Breast epithelium (tissue), 4 donors: ENCODE measurements at places on chromosomes 4 and X.

DNA sequence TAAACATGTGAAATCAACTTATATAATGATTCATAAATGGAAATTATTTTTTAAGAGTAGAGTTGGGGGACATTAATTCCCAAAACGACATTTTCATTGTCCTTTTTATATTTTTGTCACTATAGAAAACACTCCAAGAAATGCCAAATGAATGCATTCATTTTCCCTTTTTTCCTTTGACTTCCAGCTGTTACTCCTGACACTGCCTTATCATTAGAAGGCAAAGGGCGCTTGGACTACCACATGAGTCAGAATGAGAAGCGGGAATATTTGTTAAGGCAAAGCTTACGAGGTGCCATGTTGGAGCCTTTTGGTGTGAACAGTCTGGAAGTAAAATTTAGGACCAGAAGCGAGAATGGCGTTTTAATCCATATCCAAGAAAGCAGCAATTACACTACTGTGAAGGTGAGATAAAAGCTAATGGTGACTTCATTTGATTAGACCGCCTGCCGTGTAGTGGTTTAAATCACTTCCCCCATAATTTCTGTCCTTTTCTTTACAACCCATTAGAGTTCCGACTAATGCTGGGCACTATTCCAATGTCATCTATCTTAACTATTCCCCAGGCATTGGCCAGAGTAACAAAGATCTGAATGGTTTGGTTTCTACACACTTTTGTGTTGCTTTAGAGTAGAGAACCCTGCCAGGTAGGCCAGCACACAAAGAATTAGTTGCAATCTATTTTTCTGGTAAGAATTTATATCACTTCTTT is 166.7 kb downstream of the FAT4 start:
- DNase-seq: no peak

DNA sequence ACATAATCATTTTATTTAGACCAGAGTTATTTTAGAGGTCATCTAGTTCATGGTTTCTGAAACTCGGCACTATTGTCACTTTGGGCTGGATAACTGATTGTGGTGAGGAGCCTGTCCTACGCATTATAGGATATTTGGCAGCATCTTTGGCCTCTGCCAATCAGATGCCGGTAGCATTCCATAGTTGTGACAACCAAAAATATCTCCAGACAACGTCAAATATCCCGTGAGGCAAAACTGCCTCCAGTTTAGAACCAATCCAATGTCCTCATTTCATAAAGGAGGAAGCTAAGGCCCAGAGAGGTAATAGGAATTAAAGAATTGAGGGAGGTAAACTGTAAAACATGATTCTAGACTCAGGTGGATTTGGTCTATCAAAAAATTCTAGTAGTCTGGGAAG is 6.1 kb downstream of the ZMAT1 start:
- no peak for DNase-seq

- DNase-seq: no peak
Observed at GRCh38 chr4:55326629-55327028, 19.4 kb upstream of the SRD5A3 start.

DNA sequence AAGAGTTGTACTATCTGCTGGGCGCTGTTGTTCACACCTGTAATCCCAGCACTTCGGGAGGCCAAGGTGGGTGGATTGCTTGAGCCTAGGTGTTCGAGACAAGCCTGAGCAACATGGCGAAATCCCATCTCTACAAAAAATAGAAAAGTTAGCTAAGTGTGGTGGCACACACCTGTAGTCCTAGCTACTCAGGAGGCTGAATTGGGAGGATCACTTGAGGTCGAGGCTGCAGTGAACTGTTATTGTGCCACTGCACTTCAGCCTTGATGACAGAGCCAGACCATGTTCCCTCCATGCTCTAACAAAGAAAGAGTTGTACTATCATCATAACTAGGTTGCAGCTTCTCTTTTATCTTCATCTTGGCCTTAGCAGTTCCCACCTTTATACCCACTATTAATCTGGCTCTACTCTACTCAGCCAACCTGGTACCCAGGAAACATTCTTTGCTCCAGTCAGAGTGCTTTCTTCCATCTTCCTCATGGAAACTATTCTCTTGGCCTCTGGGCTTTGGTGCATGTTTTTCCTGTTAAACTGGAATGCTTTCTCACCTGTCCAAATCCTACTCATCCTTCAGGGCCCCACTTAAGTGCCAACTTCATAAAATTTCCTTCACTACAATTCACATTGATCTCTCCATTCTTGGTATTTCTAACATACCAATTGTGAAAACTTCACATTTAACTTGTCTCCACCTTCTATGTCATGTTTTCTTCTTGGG is 18.2 kb downstream of the FABP2 start:
- no peak for DNase-seq

DNA sequence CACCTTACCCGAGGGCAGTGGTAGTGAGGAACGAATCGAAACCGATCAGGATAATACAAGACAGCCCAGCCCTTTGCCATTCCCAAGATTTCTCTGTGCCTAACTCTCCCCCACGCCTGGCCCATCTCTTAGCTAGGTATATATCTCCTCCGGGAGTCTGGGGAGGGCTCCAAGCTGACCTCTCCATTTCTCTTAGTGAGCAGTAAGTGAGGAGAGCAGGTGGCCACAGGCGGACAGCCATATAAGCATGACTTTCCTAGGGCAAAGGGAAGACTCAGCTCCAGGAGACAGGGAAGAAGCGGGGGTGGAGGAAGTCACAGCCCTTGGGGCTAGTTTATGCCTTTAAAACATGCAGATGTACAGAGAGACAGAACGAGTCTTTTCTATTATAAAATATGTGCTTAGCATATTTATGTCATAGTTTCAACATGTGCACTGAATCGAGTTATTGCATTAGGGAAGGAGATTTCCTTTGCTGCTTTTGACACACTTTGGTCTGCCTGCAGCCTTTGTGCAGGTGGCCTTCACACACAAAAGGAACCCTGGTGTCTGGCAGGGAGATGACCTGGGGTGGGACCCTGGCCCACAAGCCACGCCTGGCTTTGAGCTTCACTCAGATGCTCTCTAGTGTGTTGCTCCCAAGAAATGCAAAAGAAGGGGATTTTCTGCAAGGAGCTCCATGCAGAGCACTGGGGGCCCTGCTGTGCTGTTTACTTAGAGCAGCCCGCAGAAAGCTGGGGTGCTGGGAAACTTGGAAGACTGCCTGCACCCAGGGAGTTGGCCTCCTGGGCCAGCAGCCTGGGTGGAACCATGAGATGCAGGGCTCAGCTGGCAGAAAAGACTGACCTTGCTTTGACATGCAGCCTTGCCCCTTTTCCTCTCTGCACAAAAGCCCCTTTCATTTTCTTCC is 613.3 kb downstream of the BCOR start:
- DNase-seq: no peak

GRCh38 chr4:2723751-2724150 is 32.4 kb downstream of the TNIP2 start:
- no peak for DNase-seq

DNA sequence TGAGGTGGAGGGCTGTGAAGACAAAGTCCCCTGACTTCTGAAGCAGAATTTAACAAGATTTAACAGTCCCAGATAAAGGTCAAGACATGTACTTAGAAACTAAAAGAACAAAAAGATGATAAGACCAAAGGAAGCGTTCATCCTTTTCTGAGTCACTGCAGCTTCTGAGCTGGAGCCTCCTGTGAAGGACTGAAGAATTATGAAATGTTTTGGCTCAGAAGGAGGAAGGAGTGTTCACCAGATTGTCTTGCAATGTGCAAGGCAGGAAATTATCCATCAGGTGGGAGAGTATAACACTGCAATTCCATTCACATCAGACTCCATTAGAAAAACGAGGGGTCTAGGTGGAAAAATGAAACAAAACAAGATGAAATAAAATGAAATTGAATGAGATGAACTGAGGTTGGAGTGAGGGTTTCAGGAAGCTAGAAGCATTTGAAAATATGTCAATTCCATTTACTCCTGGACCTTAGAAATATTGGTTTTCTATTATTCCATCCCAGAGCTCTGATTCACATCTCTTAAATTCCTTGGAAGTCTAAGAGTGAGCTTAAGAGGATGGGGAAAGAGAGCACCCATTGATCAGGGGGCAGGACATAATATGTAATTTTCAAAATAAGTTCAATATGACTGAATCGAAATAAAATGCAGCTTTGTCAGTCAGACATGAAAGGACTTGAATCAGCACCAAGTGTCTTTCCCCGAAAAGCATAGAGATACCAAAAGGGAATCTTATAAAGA is 186.1 kb upstream of the LNX1 start:
- DNase-seq: no peak

- peak; percentile 26 for DNase-seq
Observed at GRCh38 chr4:8050555-8051206, 107.9 kb downstream of the ABLIM2 start.

DNA sequence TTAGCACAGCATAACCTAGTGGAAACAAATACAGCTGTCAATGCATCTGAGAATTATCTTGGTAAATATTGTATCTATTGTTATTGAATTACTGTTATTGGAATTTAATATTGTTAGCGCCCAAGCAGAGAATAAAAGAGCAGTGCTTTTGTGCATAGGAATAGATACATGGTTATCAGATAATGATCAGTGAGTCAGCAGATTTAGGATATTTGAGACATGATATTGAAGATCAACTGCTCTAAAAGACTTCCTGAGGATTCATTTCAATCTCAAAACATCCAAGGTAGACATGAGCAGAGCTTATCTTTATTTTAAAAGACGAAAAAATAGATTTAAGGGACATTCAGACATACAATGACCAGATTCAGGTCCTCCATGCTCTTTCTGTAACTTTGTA is 10.6 kb upstream of the H2AZ1 start:
- no peak for DNase-seq

- no peak for DNase-seq
Observed at GRCh38 chr4:176433983-176434382, 114.2 kb downstream of the SPCS3 start.

DNA sequence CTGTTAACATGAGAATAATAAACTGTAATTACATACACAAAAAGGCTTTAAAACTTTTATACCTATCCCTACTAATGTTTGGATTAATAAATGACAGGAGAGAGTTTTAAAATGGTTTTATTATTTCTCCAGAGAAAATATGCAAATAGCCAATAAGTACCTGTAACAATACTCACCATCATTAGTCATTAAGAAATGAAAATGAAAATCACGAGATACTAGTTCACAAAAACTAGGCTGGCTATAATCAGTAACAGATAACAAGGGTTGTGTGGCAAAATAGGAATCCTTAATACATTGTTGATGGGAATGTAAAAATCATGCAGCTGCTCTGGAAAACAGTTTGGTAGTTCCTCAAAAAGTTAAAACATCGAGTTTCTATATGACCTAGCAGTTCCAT is 25.2 kb upstream of the AP1AR start:
- no peak for DNase-seq

- no peak for DNase-seq
Observed at GRCh38 chr4:101050837-101051205, 296.5 kb downstream of the PPP3CA start.

DNA sequence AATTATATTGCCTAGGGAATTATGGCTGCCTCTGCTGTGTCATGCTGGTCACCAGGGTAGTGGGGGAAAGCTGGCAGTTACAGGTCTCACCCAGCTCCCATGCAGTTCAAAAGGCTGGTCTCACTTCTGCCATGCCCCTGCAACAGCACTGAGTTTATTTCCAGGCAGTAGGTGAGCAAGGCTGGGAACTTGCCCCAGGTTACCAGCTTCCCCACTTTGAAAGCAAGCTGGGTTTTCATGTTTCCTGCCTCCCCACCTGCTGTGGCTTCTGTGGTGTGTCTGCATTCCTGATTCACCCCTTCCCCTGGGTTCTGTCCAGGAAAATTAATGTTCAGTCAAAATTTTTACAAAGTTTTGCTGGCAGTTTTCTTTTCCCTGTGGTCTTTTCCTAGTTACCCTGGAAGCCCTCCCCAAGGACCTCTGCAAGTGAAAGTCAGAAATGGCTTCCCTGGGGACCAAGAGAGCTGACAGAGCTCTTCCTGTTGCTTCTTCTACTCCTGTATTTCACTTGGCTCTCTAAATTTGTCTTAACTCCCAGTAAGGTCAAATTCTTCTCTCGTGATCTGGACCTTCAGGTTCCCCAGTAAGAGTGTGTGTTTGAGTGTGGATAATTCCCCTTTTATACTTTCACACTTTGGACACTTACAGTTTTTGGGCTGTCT is 58.5 kb upstream of the AGTR2 start:
- DNase-seq: no peak

DNA sequence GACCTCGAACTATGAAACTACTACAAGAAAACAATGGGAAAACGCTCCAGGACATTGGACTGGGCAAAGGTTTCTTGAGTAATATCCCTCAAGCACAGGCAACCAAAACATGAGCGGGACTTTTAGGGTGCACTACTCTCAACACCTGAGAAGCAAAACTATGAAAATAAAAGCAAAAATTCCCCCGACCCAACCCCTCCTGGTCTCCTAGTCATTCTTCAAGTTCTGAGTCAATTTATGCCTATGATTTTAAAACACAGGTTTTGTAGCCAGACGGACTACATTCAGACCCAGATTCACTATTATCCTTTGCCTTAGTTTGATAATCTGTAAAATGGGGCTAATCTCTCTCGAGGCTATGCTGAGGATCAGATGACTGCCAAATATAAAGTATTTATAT is 97.0 kb downstream of the SOWAHB start:
- no peak for DNase-seq

DNA sequence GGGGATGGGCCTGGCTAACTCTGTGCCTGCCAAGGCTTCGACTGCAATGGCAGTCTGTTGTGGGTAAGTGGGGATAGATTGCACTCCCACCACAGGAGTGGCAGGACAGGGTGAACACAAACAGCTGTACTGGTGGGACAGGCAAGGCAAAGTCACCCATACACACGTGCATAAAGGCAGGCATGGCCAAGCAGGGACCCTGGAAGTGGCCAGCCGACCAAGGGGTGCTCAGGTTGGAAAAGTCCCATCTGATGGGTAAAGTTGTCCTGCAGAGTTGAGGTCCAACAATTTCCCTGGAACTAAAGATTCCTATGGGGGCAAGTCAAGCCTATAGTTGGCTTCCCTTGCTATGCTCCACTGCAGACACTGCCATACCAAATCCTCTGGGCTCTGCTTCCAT is 1961.9 kb upstream of the ADGRL3 start:
- no peak for DNase-seq

DNA sequence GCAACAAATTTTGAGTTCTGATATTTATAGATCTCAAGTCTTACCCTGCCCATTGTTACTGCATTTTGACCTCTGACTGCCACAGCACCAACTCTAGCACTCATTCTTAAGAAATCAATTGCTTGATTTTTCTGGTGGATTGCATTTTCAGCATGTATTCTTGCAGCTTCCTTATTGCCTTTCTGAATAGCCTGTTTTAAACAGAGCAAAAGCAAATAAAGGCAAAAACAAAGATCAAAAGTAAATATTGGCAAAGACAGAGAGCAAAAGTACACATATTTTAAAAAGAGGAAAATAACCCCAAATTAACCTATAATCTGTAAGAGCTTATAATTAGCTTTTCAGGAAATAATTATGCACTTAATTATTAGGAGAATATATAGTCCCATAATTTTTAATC is 129.4 kb upstream of the TENT5D start:
- no peak for DNase-seq

DNA sequence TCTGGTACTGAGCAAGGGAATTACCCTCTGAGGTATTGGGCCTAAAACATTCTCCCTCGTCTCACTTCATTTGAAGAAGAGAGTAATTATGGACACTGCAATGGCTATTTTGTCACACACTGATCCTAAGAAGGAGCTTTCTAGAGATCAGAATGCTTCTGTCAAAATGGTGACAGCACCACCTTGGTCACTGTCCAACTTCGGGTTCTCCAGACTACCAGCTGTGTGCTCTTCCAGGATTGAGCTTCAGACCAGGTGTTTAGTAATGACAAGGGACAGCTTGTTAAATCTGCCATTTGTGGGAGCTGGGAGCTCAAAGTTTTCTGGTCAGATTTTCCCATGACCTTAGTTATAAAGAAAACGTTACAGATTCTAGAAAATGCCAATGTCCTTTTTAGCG is 105.4 kb downstream of the POLA1 start:
- no peak for DNase-seq

GRCh38 chr4:64893205-64893604 is 484.0 kb upstream of the TECRL start:
- DNase-seq: no peak
